ENCODE measurements at places on chromosomes 7 and 10.

DNA sequence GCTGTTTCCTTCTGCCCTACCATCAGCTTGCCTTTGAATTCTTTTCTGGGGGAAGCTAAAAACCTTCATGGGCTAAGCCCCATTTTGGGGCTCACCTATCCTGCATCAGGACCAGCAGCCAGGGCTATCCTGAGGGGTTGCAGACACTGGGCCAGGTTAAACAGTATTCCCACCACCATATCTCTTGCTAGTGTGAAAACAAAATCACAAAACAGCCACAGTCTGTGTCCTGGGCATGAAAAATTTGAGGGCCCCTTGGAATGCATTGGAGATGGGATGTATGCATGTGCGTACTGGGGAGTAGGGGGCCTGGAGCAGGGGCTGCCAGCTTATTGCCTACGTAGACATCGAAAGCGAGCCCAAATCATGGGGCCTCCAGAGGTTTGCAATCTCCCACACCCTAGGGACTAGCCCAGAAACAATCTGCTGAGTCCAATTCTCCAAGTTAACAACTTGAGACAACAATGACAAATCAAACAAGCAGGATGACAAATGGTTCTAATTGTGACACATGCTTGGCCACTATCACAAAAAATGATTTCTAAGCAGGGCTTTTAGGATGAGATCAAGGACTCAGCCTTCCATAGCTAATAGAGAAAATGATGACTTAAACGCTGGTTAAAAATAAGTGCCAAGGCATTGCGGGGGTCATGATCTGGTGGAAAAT lies 557.1 kb downstream of the KCNMA1 start:
- DNase-seq = no peak

GRCh38 chr10:33365301-33365700 lies 30.8 kb upstream of the NRP1 start:
- DNase-seq = no peak

GRCh38 chr7:26543951-26544350 lies 252.3 kb downstream of the SNX10 start:
- DNase-seq = no peak

- DNase-seq = no peak
Observed at GRCh38 chr7:3916146-3916545, 615.1 kb downstream of the SDK1 start.

DNA sequence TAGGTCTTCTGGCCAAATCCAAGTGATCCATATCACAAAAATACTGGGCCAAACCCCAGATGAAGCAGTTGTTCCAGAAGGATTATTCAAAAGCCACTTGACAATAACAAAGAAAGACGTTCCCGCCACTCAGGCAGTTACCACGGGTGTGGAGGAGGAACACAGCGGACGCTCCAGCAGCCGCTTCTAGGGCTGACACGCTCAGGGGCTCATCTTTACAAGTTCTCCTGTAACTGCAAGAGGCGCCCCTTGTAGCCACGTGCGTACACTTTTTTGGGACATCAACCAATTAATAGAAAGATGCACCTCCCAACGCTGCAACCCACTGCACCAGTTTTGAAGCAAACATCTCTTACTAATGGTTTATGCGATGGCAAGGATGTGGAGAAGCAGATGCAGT lies 159.4 kb downstream of the GRID1 start:
- DNase-seq = no peak

- no peak for DNase-seq
Observed at GRCh38 chr7:33487998-33488682, 358.8 kb downstream of the BBS9 start.

GRCh38 chr10:49299816-49300139 lies 808 bp downstream of the C10orf71 start:
- no peak for DNase-seq

DNA sequence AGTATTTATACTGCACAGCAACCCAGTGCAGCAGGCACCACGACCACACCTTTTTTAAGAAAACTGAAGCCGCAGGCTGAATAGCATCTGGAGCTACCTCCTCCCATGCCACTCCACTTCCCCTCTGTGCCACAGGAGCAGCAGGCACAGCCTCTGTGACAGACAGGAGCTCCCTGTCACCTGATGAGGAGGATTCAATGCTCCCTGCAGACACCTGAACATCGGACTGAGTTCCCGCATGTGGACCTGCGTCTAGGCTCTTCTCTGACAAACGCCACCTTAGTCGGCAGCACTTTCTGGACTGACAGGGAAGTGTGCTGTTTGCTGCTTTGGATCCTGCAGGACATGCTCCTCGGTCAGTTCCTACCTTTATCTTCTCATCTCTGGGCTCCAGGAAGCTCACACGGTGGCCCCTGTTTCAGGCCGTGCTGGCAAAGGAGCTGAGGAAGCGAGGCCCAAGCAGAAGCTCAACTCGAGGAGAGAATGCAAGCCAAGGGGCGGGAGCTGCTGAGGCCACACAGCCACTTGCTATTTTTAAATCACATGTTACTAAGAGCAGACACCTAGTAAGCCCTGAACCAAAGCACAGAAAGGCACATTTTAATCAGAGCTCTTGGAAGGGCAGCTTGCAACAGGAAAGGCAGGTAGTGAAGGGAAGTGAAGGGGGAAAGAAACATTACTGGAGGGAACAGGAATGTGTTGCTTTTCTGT lies 56.6 kb downstream of the VOPP1 start:
- no peak for DNase-seq

- DNase-seq = no peak
Observed at GRCh38 chr7:685540-685939, 41.0 kb upstream of the DNAAF5 start.

DNA sequence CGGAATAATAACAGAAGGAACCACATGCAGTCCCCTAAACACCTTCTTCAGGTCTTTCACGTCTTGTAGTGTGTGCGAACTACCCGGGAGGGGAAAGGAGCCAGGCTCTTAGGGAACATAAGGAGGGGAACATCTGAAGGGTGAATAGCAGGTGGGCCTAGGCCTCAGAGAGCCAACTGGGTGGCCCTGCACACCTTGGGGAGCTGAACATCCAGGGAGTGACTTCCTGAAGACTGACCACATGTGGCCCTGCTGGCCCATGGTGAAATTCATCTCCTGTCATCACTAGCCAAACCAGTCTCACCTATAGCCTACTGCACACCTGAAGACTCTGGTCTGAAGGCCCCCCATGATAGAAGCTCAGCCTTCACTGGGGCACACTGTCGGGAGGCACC lies 5.6 kb downstream of the CALML3 start:
- no peak for DNase-seq

- DNase-seq = no peak
Observed at GRCh38 chr7:106119719-106120118, 7.6 kb upstream of the SYPL1 start.

DNA sequence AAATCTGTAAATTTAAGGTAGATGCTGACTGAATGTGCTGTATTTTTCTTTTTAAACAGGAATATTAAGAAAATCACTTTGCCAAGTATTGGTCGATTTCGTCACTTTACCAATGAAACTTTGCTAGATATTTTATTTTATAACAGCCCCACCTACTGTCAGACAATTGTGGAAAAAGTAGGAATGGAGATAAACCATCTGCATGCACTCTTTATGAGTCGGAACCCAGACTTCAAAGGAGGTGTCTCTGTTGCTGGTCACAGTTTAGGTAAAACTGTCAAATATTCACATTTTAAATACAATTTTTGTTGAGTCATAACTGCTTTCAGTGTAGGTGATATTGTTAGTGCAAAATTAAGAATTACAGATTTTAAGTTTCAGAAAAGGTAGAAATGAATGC lies 25.2 kb downstream of the SEC23IP start:
- no peak for DNase-seq

- DNase-seq = no peak
Observed at GRCh38 chr10:77037735-77038403, 599.7 kb downstream of the KCNMA1 start.

- no peak for DNase-seq
Observed at GRCh38 chr7:53070883-53071282, 35.5 kb downstream of the POM121L12 start.

GRCh38 chr10:62912086-62912485 lies 95.9 kb upstream of the EGR2 start:
- no peak for DNase-seq

- DNase-seq = no peak
Observed at GRCh38 chr7:6615723-6616555, 529 bp downstream of the ZNF853 start.

GRCh38 chr10:79179164-79179956 lies 110.6 kb downstream of the ZMIZ1 start:
- DNase-seq = no peak

DNA sequence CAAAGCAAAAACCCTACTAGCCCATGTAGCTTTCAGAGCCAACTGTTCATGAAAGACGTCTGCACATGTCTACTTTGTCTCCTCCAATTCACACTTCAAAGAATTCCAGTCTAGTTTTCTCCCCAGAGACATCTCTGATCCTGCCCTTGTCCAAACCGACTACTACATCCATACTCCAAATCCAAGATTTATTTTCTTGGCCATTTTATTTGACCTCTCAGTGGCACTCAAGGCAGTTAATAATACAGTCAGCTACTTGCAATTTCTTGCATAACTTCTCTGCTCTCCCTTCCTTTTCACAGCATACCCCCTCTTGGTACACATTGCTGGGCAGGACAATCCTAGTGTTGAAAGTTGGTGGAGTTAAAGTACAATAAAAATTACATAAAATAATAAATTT lies 170.9 kb upstream of the INHBA start:
- no peak for DNase-seq

DNA sequence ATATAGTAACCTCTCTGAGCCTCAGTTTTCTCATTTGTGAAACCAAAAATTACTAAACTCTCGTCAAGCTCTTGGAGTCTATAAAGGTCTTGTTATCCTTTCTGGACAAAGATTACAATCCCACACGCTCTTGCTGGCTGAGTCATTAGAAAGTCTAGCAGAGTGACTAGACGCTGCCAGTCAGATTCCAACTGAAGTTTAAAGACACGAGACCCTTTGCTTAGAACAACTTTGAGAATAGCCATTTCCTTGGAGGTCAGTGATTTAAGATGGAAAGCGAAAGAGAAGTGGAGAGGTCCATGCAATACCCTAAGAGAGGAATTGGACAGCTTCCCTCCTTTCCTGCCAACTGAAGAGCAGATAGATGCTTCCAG lies 119.5 kb downstream of the APBB1IP start:
- DNase-seq = no peak

GRCh38 chr7:48148311-48148710 lies 22.9 kb upstream of the ABCA13 start:
- DNase-seq = no peak

DNA sequence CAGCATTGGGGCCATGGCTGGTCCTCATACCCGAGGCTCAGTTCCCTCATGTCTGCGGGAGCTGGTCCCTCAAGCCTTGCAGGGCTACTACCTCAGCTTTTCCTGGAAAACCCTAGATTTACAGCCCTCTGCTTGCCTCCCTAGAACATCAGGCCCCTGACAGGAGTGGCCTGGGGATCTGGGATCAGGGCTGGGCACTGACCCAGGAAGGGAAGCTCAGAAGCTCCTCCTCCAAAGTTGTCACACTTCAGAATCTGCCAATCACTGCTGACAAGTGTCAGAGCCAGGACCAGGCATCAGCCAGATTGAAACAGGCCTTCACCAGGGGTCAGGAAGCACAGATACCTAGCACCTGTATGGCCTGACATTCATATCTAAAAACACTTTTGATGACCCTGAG lies 115.2 kb downstream of the GRID1 start:
- DNase-seq = no peak

GRCh38 chr7:94556028-94556427 lies 46.4 kb downstream of the CASD1 start:
- DNase-seq = no peak

DNA sequence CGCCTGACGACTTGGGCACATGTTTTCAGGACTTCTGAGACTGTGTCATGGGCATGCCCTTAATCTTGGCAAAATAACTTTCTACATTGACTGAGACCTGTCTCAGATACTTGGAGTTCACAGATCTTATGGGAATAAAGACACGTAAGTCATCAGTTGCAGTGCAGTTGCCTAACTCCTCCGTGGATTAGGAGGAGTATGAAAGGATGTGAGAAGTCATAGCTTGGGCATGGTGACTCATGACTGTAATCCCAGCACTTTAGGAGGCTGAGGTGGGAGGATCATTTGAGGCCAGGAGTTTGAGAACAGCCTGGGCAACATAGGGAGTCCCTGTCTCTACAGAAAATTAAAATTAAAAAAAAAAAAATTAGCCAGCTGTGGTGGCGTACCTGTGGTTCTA lies 49.6 kb downstream of the EXOC6 start:
- no peak for DNase-seq

DNA sequence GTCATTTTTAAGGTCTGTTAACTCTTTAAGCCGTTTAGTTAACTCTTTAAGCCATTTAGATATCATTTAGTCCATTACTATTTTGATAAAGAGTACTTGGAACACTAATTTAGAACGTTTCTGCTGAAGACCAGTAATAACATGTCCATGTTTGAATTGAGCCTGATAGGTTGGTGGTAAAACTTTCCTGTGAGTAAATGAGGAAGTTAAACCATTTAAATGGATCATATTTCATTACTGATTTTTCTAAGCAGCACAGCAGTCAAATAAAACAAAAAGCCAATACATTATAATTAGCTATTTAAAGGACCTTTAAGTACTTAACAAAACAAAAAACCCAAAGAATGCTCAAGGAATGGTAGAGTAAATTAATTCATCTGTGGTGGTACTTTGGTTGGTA lies 29.4 kb downstream of the PHTF2 start:
- DNase-seq = no peak

DNA sequence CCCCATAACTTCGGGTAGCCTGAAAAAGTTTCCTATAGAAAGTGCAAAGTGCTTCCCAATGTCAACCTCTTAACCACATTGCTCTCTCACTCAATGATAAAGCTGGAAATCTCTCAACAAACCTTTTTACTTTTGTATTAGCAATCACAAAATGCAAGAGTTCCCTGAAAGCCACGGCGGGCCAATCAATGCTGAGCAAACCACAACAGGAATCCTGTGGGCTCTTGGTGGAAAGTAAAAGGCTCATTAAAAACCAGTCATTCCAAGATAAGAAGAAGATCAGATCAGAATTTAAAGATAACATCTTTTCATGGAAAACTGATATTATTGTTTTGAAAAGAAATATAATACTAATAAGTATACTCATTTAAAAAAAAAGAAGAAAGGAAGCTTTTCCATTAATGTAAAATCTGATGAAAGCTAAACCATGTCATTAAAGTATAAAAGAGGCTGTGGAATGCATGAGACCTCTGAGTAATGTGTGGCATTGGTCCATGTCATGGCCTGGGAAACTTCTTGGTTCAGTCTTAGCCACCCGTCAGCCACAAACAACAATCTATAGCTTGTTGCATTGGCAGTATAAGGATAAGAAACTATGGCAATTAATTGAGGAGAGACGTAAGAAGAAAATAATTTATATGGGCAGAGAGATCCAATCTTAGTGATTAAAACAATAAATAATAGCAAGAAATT lies 1066.1 kb upstream of the SORCS1 start:
- no peak for DNase-seq

GRCh38 chr7:135074096-135074495 lies 73.8 kb upstream of the TMEM140 start:
- DNase-seq = no peak

DNA sequence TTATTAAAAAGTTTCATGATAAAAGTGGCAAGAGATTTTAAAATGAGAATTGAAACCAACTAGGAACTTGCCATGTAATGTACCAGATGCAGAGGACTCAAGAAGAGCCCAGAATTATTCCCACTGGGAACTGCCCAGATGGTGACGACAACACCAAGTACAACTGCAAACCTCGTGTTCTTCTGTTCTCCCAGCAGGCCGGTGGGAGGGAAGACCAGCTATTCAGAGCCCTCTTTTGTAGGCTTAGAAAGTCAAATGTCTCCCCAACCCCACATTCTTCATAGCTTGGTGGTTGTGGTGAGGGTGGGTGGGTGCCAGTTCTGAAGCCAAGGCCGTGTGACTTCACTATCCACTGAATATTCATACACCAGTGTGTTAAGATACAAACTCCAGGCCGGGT lies 54.3 kb upstream of the ITGB1 start:
- no peak for DNase-seq

Measured in activated T-cell treated with anti-CD3 and anti-CD28 coated beads for 48 hours (primary cell).